ENCODE measurements at places on chromosomes 4 and X. TPM values are rescaled to one million over a fixed set of nuclear protein-coding genes. Genes with fewer than 3 reads are reported as not detected.

SRPX gene
- 151 TPM for total RNA-seq

RAB39B gene
- under 0.01 TPM for total RNA-seq

SOX3 gene
- total RNA-seq, result not detected

CXorf65 gene
- not detected for total RNA-seq

AWAT2 gene
- total RNA-seq, result under 0.01 TPM
